DMS 273 treated with DMSO at 0.1 percent for 48 hours (cell line): ENCODE measurements at places on chromosomes 4 and X.

DNA sequence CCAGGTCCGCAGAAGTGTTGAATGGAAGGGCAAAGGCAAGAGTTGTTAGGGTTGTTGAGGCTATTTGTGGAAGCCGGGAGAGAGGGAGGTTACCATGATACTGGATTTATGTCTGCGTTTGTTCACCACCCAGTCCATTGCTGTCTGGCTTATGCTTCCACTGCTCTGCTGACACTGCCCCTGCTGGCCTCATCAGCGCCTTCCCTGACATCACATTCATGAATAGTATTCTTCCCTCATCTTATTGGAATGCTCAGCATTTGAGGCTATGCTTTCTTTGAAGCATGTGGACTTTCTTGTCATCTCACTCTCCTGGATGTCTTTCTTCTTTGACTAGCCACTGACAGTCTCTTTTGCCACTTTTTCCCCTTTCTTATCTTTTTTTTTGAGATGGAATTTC is 10.3 kb downstream of the GNL3L start:
- DNase-seq = no peak

DNA sequence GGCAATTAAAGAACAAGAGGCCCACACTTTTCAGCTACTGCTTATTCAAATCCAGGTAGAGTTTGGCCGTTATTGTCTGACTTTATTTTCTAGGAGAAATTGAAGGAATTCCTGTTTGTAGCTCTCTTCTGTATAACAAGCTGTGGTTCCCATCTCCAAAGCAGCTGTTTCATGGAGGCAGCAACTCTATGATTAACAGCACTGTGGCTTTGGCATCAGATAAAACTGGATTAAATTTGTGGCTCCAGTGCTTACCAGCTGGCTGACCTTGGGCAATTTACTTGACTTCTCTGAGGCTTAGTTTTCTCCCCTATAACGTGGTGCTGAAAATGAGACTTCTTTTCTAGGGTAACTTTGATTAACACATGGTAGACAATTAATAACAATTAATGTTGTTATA is 28.1 kb downstream of the SLC30A9 start:
- DNase-seq = no peak

- no peak for DNase-seq
Observed at GRCh38 chr4:73751166-73751565, 10.8 kb downstream of the CXCL8 start.

- DNase-seq = no peak
Observed at GRCh38 chrX:7111518-7111917, 36.0 kb upstream of the STS start.

- no peak for DNase-seq
Observed at GRCh38 chrX:149272690-149273463, 232.2 kb downstream of the IDS start.

DNA sequence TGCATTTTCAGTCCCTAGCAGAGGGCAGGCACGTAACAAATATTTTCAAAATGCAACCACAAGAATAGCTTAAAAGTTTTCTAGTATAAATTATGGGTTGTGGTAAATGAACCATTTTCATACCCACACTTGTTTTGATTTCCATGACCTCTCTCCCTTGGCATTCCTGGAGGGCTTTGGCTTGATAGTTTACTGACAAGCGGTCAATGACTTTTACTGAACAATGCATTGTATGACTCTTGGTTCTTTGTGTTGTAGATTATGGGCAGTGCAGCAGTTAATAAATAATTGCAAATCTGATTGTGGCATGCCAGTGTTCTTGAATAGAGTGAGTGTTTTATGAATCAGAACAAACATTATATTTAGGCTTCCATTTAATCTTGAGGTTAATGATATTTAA is 285.2 kb upstream of the ARX start:
- no peak for DNase-seq

DNA sequence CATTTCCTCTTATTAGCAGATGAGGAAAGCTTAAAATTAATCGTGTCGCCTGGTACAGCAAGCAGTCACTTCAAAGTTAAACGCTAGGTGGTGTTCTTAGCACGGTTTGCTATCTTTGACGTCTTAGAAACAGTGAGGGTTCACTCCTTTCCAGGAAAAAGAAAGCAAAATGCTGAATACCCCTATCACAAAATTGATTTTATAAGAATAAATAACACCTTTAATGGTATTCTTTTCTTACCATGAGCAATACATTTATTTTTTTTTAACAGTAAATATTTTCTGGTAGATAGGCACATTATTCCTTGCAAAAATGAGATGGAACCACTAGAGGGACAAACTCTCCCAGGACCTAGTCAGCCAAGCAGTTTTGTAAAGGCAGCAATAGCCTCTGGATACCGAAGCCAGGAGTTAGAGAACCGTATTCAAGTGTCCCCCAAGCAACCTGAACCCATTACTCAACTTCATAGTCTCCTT is 153.9 kb downstream of the KDR start:
- DNase-seq = no peak

DNA sequence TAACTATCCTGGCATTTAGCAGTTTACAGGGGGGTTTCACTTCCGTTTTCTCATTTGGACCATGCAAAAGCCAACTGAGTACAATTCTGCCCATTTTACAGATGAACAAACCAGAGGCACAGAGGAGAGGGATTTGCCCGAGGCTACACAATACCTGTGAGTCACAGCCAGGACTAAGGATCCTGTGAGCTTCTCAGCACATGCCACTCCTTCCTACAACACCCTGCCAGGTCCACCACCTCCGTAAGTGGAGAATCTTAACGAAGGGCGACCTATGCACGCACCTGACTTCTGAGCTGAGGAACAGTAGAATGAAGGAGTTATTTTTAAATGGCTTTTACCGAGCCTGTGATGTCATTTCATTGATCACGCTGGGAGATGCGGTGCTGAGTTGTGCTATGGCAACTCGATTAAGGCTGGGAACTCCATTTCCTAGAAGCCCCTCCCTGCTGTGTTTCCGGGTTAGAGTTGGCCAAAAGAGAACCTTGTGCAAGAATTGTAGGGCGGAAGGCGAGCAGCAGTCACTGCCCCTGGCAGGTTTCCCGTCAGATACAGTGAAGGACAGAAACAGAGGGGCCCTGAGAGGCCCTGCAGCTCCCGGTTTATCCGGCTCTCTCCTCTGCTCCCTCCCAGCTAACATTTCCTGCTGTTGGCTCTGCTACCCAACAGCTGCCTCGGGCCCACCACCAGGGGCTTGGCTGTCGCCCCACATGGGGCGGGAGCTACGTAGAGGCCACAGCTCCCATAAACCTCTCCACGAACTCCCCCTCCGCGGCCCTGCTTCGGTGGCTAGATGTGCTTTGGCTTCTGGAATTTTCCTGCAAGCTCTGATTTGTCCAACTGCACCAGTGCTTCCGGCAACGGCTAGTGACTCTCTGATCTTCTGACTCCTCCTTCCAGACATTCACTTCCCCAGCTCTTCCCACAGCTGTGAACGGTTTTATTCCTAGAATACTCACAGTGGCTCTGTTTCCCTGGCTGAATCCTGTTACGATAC is 75.1 kb upstream of the USP9X start:
- peak; percentile 49 for DNase-seq

GRCh38 chr4:180852738-180853137 is 1390.5 kb upstream of the TENM3 start:
- no peak for DNase-seq

- DNase-seq = no peak
Observed at GRCh38 chr4:175971388-175972179, 94.1 kb upstream of the WDR17 start.

DNA sequence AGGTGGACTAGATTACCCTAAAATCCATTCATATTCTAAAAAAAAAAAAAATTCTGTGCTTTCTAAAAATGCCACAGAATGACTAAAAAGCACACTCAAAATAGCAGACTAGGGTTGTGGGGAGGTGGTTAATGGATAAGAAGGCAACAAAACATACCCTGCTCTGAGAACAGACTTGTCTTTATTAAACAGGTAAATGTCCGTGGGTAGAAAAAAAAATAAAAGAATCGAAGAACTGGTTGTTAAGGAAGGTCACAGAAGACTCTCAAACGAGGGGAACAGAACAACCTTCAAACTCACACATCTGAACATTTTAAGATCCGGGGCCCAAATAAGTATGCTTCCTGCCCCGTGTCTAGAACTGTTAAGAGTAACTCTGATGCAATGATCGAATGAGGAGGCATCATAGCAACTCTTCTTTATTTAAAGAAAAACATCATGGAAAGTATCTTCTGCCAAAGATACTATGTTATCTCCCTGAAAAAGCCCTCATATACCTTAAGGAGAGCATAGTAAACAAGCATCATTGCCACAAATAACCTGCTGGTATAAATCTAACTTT is 68.4 kb downstream of the ELF2 start:
- no peak for DNase-seq

GRCh38 chrX:19678941-19679340 is 163.6 kb upstream of the MAP3K15 start:
- no peak for DNase-seq

GRCh38 chrX:136390921-136391320 is 90.2 kb downstream of the ADGRG4 start:
- no peak for DNase-seq

DNA sequence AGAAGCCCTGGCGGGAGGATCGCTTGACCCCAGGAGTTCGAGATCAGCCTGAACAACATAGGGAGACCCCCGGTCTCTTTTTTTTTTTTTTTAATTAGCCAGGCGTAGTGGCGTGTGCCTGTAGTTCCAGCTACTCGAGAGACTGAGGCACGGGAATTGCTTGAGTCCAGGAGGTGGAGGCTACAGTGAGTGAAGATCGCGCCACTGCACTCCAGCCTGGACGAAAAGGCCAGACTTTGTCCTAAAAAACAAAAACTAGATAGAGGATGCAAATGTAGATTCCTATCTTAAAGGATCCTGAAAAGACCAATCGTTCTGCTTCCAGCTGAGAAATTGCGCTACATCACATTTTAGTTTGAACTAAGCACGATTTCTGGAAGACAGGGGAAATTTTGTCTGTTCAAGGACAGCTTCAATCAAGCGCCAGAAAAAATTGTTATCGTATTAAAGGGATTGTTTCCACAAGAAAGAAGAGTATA is 627 bp upstream of the HSD17B11 start:
- no peak for DNase-seq
